GM13977 (cell line): ENCODE measurements at places on chromosomes 2 and 18.

DNA sequence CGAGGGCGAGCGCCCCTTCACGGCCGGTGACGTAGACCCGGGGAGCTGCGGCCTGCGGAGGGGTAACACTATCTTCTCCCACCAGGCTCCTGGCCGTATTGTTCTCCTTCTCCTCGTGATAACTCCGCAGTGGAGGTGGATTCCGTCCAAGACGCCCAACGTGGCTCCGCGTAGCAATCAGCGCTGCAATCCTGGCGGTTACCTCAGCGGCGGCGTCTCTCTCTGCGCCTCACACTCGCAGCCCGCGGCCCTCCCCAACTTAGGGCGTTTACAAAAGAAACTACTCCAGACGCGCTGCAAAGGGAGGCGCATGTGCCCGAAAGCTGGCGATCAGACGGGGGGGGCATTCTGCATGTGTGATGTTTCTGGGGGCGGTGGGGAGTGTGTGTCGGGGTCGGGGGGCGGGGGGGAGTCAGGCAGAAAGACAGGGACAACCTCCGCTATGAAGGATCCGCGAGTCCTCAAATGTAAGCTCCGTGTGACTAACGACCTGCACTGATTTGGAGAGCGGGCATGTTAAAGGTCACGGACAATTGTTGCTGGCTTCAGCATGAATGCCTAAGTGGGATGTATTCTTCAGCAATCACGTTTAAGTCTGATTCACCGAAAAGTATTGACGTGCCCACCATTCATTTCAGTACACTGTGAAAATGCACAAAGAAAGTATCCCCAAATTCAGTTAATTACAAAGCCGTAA, 1.3 kb upstream of the ZNF516 start:
- no peak for DNase-seq

- no peak for DNase-seq
These were observed 2.8 kb downstream of the COL6A3 start for GRCh38 chr2:237411092-237411601.

DNA sequence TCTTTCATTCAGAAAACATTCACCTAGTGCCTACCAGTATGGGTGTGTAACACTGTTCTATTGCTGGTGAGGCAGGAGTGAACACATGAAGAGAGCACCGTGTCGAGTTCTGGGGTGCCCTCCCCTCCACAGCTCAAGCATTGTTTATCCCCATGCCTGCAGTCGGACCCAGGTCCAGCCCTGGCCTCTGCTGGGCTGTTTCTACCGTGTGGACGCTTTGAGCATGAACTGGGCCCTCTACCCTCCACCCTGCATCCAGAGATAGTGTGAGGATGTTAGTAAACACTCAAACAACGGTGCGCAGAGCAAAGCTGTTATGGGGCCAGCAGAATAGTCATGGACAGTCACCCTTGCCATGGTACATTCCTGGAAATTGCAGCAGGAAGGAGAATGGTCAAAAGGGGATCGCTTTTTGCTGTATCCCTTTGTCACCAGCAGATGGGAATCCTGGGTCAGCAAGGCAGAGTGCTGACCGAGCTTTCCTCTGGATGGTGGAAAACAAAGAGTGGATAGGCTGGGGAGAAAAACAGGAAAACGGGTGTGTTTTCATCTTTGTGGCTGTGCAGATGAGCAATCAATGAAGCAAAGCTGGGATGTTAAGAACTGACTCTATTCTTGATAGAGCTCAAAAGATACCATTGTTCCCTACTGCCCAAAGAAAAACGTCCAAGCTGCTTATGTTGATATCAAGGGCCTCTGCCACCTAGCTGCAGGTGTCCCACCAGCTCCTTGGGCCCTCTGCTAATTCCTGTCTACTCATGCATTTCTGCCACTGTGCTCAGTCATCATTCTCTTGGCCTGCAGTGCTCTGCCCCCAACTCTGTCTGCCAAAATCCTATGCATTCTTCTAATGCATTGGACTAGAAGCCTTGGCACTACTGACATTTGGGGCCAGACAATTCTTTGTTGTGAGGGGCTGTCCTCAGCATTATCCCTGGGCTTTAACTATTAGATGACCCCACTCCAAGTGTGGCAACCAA, 38.7 kb downstream of the REEP1 start:
- no peak for DNase-seq

DNA sequence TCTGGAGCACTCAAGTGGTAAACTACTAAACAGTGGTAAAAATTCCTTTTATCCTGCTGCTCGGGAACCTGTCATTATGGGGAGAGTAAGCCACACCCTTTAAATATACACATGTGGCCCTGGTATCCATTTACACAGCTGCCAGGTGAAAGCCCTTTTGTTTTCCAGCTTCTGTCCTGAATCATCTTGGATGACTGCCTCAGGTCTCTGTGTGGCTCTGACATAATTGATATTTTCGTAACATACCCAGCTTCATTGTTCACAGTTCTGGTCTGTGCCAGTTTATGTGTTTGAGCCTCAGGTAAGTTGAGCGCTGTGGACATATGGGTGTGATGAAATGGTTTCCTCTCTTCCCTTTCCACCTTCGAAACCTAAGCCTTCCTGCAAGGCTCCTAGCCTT, 15.7 kb upstream of the TTC39C start:
- no peak for DNase-seq

DNA sequence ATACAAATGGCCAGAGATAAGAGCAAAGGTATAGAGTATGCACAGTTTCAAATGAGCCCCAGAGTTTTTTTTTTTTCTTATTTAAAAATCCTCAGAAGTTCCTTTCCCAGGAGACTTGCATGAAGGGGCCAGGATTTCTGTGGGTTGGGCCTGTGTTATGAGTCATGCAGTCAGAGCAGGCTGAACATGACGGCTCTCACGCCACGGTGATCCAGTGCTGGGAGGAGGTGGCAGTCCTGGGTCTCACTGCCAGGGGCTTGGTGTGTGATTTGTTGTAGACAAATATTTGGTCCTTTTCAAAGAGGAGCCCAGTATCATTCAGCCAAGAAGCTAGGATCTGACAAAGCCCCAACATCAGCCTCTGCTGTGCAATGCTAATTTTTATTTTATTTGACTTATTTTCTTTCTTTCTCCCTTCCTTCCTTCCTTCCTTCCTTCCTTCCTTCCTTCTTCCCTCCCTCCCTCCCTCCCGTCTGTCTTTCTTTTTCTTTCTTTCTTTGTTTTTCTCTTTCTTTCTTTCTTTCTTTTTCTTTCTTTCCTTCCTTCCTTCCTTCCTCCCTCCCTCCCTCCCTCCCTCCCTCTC, 10.4 kb upstream of the KCNE4 start:
- DNase-seq: no peak

DNA sequence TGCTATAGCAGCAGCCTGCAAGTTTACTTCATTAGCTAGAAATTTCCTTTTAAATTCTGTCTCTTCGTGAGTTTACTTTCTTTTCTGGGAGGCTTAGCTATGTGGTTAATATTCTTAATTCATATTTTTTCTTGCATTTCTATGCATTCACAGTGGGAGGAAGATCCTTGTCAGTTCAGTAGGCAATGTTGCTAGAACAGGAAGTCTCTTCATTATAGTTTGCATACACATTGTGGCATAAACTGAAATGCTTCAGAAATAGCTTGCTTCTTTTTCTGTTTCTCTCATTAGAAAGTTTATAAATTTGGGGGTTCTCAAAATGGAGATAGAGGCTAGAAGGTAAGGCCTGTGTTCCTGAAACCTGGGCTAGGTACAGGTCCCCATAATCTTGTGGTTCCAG, 8.1 kb upstream of the ARHGAP15 start:
- DNase-seq: no peak
